ENCODE measurements at places on chromosomes 5 and 9.

DNA sequence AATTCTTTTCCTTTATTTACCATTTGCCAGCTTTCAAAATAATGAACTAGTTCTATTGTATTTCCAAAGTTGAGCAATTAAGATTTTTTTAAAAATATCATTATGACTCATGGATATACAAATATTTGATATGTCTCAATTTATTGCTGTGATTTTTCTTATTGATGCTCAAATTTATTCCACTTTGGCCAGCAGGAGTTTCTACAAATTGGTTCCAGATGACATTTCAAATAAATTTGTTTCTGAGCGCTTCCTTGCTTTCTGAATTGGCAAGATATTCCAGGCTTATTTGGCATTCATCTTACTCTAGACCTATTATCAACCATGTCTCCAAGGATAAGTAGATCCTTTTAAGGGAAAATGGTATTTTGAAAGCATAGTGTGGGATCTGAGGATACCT, 58.5 kb upstream of the TJP2 start:
- no peak for DNase-seq

- DNase-seq, result no peak
Measured at GRCh38 chr5:88761269-88761850, 121.6 kb downstream of the MEF2C start.

DNA sequence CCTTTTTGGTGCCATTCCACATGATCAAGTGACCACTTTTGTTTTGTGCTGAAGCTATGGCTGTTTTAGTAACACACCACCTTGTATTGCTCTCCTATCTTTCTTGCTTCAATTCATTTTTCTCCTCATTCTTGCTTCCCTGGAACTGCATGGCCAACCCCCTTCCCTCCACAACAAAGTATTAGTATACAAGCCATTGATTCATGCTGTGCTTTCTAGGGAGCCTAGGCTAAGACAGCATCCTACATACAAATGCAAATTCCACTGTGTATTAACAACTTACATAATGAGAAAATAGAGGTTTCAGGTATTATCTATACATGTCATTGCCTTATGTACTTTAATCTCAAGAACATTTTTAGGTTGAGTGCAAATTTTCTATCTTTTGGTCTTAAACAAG, 141.1 kb downstream of the EFNA5 start:
- no peak for DNase-seq

GRCh38 chr9:89366711-89367110, 48.4 kb downstream of the SECISBP2 start:
- DNase-seq, result no peak

GRCh38 chr9:110088099-110088498, 119.9 kb downstream of the C9orf152 start:
- no peak for DNase-seq

DNA sequence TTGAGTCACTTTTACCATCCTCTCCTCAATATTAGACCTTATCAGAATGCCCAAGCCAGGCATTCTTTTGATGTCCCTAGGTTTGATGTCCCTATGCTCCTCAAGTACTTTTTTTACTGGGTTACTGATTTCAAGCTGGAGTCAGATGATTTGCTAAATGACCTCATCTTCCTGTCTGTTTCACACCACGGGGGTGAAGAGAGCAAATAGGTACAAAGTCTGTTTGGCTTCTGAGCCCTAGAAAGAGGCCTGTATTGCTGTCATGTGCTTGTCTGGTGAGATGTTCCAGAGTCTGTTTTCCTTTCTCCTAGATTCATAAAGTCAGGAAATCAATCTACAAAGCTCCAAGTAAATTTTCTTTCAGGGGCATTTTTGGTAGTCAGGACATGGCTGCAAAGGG, 12.7 kb upstream of the DAB2 start:
- DNase-seq, result no peak

- no peak for DNase-seq
Measured at GRCh38 chr5:10331341-10331796, 22.1 kb upstream of the MARCHF6 start.

GRCh38 chr5:132313366-132313765, 19.2 kb downstream of the SLC22A4 start:
- DNase-seq, result no peak

- no peak for DNase-seq
Measured at GRCh38 chr5:143559586-143560109, 156.2 kb upstream of the NR3C1 start.

GRCh38 chr9:126421567-126422428, 95.2 kb downstream of the MVB12B start:
- no peak for DNase-seq

- DNase-seq, result no peak
Measured at GRCh38 chr5:10376544-10376943, 23.0 kb downstream of the MARCHF6 start.

DNA sequence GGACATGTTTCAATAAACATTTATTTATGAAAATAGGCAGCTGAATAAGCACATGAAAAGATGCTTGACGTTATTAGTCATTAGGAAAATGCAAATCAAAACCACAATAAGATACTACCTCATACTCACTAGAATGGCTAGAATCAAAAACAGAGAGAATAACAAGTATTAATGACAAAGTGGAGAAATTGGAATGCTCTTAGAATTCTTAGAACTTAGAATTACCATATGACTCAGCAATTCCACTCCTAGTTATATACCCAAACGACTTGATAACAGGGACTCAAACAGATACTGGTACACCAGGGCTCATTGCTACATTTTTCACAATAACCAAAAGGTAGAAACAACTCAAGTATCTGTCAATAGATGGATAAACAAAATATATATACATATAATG, 15.1 kb upstream of the TRIM36 start:
- DNase-seq, result no peak

GRCh38 chr5:34012791-34013190, 4.9 kb upstream of the AMACR start:
- DNase-seq, result no peak

- DNase-seq, result no peak
Measured at GRCh38 chr9:121088576-121088975, 13.8 kb downstream of the CNTRL start.

DNA sequence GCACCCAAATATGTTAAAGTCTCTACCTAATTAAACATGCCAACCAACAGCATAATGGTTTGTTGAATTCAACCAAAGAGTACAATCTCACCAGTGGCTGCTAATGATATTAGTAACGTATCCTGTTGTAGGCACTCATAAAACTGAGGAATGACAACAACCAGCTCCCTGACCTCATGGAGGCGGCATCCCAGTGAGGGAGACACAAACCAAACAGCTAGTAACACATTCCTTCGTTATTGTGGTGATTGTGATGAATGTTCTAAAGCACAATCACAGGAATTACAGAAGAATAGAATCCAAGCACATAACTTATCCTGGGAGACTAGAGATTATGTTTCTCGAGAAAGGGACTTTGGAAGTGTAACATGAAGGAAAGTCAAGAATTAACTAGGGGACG, 224.6 kb downstream of the CTNND2 start:
- no peak for DNase-seq

GRCh38 chr5:96509721-96510350, 76.8 kb upstream of the PCSK1 start:
- DNase-seq, result peak; percentile 76

- DNase-seq, result no peak
Measured at GRCh38 chr5:105659396-105659795, 2011.3 kb downstream of the EFNA5 start.

GRCh38 chr9:36880075-36880474, 154.0 kb downstream of the PAX5 start:
- no peak for DNase-seq

- no peak for DNase-seq
Measured at GRCh38 chr5:122844136-122844909, 1.1 kb upstream of the SNX24 start.

DNA sequence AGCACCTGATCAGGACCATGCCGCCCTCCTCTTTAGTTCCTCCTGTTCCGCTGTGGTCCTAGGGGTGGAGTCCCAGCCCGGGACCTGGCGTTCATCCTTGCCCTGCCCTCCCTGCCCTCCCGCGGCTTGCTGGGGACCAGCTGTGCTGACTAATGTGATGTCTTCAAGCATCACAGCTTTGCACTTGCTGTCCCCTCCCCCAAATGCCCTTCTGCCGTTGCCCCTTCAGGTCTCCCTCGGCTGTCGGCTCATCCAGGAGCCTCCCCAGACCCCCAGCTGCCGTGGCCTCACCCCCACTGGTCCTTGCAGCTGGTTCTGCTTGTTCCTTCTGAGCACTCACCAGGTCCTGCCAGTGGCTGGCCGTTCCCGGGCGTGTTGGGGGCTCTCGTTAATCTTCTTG, 19.9 kb downstream of the RXRA start:
- no peak for DNase-seq

DNA sequence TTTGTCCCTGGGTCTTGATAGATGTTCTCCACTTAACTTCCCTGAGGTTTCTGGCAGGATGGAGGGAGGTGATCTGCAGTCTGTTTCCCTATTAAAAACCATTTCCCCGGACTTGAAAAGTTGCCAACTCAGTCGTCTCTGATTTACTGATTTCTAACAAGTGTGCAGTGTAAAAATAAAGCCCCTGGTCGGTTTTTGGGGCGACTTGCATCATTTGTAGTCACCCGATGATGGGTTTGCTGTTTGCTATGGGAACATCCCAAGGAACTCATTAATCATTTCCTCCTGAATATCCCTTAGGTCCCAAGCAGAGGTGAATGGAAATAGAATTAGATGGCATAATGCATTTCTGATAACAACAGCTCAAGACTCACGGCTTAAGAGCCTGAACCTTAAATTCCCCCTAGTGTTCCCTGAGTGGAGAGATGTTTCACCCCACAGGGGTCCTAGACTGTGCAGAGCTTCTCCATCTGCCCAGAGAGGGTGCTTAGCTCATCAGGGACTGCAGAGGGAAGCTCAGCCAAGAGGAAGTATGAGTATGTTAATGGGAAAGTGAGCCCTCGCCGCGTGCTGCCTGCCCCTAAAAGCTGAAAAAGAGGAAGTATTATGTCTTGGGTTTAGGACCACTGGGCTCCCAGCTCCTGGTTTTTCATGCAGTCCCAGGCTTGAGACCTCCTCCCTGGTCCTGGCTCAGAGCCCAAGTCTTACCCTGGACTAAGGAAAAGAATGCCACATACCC, 115.1 kb upstream of the DAP start:
- no peak for DNase-seq

DNA sequence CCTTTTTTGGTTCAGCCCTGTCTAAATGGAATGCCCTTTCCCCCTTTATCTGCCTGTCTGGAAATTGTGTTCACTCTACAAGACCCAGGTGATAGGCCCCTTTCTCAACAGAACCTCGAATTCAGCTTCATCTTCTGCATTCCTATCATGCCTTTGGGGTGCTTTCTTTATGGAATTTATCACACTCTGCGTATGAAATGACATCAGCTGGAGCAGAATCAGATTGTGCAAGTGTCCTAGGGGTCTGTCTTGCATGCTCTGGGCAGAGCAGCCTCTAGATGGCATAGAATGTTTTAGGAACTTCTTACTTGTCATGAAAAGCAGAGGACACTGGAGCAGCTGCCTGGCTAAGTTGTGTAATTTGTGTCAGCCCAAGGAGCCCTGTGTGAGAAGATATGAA, 84.9 kb downstream of the ISL1 start:
- no peak for DNase-seq

DNA sequence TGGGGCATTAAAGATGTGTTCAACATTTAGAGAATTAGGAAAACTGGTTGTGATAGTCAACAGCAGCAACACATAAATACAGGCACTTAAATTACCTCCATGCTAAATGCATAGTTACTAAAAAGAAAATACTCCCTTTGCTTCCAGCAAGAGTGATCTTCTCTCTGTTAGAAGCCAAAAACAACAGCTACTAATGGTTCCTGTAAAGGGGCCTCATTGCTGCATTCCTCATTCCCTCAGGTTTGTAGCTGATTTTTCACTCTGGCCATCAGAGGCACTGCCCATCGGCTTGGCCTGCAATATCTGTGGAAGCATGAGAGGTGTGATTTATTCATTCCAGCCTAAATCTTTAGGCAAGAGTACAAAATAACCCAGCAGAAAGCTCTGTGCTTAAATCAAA, 466.0 kb upstream of the ADAMTS16 start:
- no peak for DNase-seq

DNA sequence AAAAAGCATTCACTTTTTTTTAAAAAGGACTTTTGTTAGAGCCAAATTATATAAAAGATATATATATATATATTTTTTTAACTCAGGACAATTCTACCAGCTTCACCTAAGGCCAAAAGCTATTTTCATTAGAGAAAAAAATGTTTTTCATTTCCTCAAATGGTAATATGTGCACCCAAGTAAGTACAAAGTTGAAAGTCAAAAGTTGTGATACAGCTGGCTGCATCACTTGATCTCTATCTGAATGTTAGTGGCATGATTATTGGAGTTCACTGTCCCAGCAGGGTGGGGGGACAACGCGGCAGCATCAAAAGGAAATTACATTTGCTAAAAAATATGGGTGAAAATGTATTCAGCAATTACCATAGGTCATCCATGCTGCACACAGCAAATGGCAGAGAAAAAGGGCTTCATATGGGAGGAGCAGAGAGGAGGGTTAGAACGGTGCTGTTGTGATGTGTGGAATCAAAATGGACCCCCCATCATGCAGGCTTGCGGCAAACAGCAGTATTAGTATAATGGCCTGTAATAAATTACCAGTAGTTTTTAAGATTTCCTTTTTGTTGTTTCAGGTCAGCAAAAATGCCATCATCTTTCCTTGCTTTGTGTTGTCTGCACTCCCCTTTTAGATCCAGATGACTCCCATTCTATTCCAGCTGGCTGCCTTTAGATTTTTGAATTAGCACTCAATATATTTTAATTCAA, 253.7 kb downstream of the MAT2B start:
- no peak for DNase-seq

- DNase-seq, result no peak
Measured at GRCh38 chr9:28650327-28650726, 1077.0 kb upstream of the C9orf72 start.

DNA sequence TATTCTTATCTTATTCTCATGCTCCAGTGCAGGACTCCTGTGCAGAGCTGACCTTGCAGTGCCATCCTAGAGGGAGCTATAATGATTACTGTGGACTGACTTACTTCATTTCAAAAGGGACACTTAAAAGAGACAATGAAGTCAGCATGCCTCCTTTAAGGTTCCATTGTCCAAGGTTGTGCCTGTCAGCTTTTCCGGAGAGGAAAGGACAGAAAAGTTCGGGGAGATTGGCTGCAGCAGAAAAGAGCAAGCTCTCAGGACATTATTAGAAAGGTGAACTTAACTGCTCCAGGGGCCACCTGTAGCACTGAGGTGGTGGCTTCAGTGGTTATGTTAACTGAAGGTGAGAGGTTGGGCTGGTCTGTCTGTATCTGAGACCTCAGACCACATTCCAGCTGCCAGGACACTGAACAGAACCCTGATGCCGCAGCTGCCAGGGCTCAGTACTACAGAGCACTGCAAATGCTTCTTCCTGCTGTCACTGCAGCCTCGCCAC, 112.9 kb downstream of the ST8SIA4 start:
- DNase-seq, result no peak
